Effector memory CD4-positive, alpha-beta T cell (primary cell): ENCODE measurements at places on chromosomes 3 and 15.

- no peak for DNase-seq
Measured at GRCh38 chr15:43775411-43775965, 1.3 kb downstream of the ELL3 start.

- DNase-seq: no peak
Measured at GRCh38 chr3:184486614-184487013, 75.0 kb upstream of the EPHB3 start.

DNA sequence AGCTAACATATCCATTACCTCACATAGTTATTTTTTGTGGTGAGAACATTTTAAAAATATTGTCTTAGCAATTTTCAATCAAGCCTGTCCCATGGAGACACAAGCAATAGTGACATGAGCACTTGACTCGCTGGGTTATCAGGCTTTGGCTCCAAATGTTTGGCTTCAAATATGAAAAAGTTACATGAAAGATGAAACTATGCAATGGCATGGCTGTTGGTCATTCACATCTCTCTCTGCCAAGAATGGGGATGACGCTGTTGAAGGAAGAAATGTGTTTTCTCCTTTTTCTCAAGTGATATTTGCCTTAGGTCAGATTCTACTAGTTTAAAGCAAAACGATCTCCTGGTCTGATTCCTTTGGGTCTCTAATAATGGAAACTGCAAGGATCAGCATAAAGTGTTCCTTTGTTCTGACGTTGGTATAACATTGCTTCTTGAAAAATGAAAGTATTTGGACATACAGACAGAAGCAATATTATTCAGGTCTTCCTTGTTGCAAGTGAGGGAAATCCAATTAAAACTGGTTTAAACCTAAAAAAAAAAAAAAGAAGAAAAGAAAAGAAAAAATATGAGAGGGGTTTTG is 71.2 kb downstream of the SSUH2 start:
- no peak for DNase-seq

GRCh38 chr3:49871531-49872153 is 1.9 kb upstream of the CAMKV start:
- no peak for DNase-seq

- no peak for DNase-seq
Measured at GRCh38 chr15:64779024-64779423, 3.6 kb upstream of the RBPMS2 start.

DNA sequence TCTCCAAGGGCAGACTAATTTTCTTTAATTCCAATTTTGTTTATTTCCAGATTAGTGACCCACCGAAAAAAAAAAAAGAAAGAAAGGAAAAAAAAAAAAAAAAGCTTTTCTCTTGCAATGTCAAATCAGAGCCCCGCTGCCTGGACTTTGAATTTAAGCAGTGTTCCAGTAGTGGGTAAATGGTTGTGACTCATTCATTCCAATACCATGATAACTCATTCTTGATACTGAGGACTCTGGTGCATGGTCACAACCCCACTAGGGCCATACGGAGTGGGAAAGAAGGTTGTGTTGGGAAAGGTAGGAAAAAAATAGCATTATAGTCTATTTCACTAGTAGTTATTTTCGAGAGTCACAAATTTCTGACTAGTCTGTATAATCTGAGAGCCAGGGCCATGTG is 59.1 kb upstream of the COL8A1 start:
- DNase-seq: no peak

DNA sequence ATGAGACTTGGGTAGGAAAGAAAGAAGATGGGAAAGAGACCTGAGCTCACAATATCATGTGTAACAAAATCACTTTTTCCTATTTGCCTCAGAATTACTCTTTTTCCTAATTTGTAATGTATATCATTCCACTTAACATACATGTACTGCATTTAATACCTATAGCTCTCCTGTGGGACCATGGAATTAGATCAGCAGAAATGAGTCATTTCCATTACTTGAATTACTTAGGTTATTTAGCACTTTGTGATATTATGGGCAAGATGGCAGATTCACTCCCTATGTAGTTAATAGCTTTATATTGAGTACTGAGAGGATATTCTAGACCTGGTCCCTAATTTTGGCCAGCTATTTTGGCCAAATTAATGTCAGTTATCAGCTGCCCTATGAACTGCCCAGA is 70.5 kb downstream of the ZNF609 start:
- DNase-seq: no peak

GRCh38 chr3:128080323-128081080 is 28.3 kb downstream of the SEC61A1 start:
- no peak for DNase-seq

DNA sequence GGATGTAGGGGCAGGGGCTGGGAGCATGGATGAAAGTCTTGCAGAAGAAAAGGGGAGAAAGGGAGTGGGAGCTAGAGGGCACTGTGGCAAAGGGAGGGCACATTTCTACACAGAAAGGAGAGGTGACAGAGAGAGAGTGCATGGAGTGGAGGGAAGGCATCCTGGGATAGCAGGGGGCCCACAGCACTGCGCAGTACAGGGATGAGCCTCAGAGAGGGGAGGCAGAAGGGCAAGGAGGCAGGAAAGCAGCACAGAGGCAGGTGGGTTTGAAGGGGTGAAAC is 5.4 kb downstream of the STOML1 start:
- DNase-seq: no peak

DNA sequence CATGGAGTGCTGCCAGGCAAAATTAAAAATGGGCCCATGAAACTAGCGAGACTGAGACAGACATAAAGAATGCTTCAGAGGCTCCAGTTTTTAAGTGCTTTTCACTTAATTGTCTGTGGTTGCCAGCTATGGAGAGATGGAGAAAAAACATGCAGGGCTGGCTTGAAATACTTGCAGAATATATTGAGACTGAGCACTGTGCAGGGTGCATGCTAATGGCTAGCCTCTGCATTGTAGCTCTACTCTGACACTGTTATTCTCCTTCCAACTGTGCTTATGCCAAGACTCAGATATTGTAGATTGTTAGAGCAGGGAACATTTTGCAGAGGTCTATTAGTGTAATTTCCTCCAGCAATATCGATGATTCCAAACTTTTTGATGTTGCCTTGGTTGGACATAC is 735.0 kb downstream of the PDCD6IP start:
- no peak for DNase-seq

DNA sequence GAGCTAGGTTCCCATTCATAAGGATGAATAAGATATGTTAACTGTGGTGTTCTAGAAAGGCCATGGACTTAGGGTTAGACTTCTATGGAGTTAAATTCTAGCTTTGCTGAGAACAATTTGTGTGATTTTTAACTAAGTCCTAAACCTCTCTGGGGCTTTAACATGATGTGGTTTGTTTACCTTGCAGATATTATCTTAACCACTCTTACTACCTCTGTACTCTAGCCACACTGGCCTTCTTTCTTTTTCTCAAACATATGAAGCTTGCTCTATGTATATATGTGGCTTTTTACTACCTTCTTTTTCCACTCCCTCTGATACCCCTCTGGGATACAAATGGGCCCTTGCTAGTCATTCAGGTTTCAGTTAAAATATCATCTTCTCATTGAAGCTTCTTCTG is 108.4 kb downstream of the ZNF609 start:
- no peak for DNase-seq

DNA sequence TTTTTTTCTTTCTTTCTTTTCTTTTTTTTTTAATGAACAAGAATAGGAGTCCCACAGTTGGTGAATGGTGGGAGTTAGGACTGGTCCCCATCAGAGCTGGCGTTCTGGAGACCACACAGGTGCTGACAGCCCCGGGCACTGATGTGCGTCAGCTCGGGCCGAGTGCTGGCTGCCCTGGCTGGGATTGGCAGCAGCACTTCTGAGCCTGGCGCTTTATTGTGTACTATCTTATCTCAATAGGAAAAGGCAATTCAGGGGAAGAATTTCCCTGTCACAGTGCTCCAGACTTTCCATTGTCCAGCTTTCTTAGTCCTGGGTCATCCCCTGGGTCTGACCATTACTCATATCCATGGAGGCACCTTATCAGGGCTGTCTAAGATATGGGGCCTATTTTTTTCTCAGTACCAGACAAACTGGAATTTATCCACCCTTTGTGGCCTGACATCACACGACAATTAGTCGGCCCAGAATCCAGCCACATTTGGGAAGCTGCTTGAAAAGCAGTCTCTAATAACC is 54.1 kb downstream of the TMEM44 start:
- no peak for DNase-seq

GRCh38 chr3:27713078-27713423 is 9.1 kb downstream of the EOMES start:
- DNase-seq: no peak

DNA sequence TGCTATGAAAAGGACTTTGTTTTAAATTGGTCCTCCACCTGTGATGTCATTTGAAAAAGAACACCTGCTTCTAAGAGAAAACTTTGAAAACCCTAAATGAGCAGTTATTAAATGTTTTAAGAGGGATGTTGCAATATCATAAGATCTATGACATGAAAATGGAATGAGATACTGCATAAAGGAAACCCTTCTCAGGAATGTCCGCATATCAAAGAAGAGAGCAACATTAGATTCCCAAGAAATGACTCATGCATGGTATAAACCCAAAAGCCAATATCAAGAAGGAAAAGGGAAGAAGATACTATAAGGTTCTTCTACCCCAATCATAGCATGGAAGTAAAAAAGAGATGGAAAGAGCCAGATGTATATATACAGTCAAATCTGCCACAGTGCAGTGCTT is 627.5 kb upstream of the LMCD1 start:
- DNase-seq: no peak

GRCh38 chr3:148723631-148724030 is 25.9 kb downstream of the AGTR1 start:
- DNase-seq: no peak

- no peak for DNase-seq
Measured at GRCh38 chr3:53140847-53141845, 10.9 kb upstream of the RFT1 start.

GRCh38 chr3:34360713-34361112 is 562.3 kb downstream of the PDCD6IP start:
- DNase-seq: no peak

- DNase-seq: no peak
Measured at GRCh38 chr3:184192889-184193288, 6.9 kb downstream of the ABCF3 start.

GRCh38 chr3:88203642-88204055 is 53.9 kb downstream of the C3orf38 start:
- DNase-seq: no peak

DNA sequence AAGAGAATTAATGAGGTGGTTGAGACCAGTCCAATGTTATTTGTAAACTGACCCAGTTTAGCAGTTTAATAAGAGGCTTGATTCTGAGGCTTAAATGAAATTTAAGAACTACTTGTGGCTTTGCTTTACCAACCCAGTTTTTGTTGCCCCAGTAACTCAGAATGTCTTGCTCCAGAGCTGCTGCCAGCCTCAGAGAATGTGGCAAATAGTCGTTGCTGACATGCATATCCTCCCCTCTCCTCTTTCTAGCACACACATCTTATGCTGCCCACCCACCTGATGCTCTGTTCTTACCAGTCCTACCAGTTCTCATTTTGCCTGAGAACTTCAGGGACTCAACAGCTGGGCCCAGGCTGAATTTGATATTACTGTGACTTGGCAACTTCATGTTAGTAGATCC is 92.4 kb upstream of the TSC22D2 start:
- no peak for DNase-seq

DNA sequence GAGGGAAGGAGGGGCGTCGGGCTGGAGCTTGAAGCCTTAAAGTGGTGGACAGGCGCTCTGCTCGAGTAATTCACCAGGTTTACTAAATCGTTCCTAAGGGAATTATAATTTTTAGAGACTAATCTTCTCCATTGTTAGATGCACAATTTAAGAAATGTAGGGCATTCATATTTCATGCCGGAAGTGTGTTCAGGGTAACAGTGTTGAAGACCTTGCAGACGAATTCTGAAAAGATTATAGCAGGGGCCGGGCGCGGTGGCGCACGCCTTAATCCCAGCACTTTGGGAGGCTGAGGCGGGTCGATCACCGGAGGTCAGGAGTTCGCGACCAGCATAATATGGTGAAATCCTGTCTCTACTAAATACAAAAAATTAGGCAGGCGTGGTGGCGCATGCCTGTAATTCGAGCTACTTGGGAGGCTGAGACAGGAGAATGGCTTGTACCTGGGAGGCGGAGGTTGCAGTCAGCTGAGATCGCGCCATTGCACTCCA is 365 bp upstream of the GTF2A2 start:
- no peak for DNase-seq

- no peak for DNase-seq
Measured at GRCh38 chr3:155549087-155549486, 195.8 kb downstream of the PLCH1 start.

GRCh38 chr3:138921316-138922292 is 25.3 kb downstream of the FOXL2 start:
- no peak for DNase-seq

DNA sequence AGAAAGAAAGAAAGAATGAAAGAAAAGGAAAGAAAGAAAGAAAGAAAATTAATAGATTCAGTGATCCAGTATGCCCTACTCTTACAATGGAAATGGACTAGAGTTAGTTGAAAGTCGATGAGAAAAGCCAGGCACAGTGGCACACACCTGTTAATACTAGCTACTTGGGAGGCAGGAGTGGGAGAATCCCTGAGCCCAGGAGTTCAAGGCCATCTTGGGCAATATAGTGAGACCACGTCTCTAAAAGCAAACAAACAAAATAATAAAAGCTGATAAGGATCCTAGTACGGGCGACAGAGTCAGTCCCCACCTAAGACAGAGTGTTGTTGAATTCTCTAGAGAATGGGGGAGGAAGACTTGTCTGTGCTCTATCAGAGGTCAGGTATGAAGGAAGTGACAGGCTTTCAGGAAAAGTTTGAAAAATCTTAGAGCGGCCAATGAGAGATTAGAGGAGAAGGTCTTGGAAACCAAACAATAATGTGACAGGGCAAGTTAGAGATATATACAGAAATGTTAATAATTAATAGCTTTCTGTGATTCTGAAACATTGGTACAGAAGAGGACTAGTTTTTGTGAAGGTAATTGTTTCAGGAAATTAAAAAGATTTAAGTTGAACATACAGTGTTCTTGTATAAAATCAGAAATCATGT is 117.9 kb upstream of the PTX3 start:
- no peak for DNase-seq

DNA sequence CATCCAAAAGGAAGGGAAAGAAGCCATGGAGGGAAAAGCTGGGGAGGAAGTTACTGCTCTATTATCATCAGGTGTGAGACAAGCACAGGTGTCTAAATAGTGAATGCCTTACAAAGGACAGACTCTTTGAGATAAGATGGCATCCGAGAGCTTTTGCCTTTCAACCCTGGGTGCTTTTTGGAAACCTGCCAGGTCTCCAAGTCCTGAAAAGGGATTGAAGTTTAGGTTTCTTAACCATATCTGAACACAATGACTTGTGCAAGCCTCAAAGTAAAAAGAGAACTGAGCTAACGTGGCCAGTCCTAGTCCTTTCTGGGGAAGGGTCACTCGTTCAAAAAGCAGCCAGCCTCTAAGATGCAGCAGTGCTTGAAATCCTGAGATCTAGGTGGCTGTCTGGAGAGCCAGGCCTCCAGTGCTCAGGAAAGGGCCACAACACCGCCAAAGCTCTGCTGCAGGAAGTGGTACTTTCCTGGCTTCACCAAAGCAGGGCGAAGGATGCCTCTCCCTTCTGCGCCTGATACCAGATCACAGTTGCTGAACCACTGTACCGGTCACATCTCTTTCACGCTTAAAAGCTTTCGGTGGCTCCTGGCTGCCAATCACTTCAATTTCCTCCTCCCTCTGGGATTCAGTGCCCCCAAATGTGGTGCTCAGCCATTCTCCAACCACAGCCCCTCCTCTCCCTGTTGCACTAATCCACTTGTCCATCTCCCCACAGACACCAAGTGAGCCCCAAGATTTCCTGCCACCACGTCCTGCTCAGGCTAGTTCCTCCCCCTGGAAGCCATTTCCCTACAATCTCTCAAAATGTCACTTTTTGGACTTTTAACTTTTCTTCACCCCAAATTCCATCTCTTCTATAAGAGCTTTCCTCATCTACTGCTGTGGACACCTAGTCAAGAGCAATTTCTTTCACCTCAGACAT is 104.1 kb upstream of the LPP start:
- DNase-seq: peak; percentile 6
